ENCODE measurements at places on chromosomes 7 and 10.

GRCh38 chr7:157832006-157832405 is 495.2 kb downstream of the DNAJB6 start:
- DNase-seq: no peak

GRCh38 chr10:5563991-5564536 is 39.3 kb downstream of the CALML3 start:
- DNase-seq: no peak

DNA sequence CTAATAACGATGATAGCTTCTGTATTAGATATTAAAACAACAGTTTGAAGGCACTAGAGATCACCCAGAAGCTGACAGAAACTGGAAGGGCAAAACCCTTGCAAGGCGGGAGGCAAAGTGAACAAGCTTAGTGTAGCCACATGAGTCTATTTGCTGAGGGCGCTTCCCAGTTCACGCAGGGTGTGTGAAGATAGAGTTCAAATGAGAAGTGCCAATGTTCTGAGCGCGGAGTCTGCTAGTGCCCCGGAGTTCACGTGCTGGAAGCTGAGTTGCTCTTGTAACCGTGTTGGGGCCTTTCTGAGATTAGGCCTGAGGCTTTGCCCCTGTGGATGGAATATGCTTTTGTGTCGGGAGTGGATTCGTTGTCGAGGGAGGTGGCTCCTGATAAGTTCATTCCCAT is 16.6 kb upstream of the GTPBP4 start:
- DNase-seq: peak; percentile 31

GRCh38 chr10:36448760-36449691 is 676.4 kb upstream of the ANKRD30A start:
- DNase-seq: no peak

GRCh38 chr7:30196408-30196807 is 61.6 kb downstream of the MTURN start:
- DNase-seq: no peak

DNA sequence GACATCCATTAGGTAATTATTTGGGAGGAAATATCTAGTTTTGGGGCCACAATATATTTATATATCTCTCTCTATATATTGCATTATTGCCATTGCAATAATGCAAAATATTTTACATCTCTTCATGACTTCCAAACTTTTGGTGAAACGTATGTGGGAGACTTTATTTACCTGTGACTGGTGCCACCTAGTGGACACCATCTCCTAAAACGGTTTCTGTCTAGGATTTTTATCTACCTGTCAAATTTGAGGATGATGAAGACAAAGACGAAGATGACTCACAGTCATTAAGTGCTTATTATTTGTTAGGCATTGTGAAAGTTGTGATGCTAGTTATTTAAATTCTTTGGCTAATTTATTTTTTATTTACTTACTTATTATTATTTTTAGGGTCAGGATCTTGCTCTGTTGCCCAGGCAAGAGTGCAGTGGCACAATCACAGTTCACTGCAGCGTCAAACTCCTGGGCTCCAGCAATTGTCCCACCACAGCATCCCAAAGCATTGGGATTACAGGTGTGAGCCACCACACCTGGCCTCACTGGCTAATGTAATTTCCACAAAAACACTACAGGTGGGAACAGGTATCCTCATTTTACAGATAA is 18.7 kb upstream of the CBLL1 start:
- peak; percentile 51 for DNase-seq

DNA sequence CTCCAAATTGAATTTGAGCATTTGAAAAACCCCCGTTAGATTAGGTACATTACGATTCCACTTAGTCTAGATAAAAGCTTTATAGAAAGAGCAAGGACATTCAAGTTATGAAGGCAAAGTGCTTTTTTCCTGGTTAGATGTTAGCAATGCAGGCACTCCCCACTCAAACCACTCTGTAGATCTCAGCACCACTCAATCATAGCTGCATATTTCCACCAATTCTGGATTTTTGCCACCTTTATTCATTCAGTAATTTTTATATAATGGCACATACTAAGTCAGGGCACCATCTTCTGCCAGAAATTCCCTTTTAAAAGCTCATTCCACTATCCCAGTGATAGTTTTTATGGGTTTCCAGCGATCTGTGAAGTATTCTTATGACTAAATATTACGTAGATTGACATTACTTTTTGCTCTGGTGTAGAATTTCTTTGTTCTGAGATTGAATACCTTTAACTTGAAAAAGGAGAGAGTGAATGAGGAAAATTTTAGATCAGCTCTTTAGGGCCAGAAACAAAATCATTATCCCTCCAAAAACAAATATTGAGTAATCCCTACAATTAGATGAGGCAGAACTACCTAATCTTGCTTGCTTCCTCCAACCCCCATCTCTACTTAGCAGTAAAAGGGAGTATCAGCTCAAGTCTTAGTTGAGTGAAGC is 51.6 kb downstream of the RNLS start:
- no peak for DNase-seq

- DNase-seq: no peak
These were observed 178.9 kb downstream of the CCDC71L start for GRCh38 chr7:106482091-106482490.

GRCh38 chr10:90871766-90872647 is at the start of gene RPP30:
Gene RPP30, plus strand, starts transcription at chr10:90871974. Its CDS starts 13 bp downstream, at chr10:90871987.
- peak; percentile 91 for DNase-seq

DNA sequence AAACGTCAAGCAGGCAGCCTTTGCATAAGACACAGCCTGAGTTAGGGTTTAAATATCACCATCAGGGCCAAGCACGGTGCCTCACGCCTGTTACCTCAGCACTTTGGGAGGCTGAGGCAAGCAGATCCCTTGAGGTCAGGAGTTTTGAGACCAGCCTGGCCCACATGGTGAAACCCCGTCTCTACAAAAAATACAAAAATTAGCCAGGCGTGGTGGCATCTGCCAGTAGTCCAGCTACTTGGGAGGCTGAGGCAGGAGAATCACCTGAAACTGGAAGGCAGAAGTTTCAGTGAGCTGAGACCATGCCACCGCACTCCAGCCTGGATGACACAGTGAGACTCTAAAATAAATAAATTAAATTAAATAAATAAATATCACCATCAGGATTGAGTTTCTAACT is 33.0 kb downstream of the SRPK2 start:
- no peak for DNase-seq

DNA sequence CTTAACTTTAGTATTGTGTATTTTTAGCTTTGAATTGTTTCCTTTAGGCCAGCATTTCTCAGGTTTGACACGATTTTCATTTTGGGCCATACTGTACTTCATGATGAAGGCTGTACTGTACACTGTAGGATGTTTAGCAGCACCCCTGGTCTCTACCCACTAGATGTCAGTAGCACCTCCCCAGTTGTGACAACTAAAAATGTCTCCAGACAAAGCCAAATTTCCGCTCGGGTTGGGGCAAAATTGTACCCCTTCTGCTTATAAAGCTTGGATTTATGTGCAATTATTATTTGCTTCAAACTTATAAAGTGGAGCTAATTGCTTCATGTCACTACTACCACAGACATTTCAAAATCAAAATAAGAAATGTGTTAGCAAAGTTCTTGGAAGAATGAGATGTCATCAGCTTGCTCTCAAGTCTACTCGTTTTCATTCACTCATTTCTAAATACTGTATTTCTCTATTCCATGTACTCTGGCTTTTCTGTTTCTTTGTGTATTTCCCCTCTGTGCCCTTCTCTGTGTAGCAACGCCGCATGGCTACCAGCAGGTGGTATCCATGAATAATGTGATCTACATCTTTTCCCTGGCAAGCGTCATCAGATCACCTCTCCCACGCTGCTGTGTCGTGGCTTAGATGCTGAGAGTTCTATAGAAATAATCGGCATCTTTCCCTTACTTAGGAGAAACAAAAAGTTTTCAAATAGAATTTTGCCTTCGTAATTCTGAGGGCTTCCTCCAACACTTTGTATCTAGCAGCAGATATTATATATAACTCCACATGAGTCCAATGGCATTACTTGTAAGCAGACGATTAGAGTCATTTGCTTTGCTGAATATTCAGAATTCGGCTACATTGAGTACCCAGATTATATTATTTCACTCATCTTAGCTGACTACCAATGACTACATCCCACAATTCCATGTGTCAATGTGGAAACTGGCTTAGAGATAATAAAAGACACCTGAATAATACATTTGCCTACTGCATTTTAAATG is 47.8 kb upstream of the CALCR start:
- DNase-seq: no peak

DNA sequence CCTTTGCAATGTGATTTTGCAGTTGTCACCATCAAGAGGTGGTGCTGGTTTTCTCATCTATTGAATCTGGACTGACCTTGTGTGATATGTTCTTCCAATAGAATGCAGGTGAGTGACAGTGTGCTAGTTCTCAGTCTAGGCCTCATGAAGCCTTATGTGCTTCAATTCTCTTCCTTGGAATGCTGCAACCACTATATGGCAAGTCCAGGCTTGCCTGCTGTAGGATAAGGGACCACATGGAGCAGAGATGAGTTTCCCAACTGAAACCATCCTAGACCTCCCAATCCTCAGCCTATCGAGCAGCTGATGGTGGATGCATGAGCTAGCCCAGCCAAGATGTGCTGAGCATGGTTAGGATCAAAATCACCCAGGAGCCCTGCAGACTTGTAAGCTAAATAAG is 32.6 kb upstream of the ARHGAP21 start:
- DNase-seq: no peak

GRCh38 chr7:33806298-33807154 is 98.8 kb upstream of the BMPER start:
- DNase-seq: no peak

DNA sequence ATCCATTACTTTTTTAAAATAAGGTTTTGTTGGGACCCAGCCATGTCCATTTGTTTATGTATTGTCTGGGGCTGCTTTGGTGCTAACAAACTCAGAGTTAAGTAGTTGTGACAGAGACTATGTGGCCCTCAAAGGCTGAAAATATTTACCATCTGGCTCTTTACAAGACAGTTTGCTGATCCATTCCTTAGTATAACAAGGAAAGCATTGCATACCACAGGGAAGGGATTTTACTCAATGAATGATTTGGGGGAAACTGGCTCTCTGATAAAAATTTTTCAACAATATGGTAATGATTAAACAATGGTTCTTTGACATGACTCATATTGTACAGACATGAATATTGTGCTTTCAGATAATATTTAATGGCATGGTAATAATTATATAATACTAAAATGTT is 738.1 kb downstream of the KCNMA1 start:
- DNase-seq: no peak

DNA sequence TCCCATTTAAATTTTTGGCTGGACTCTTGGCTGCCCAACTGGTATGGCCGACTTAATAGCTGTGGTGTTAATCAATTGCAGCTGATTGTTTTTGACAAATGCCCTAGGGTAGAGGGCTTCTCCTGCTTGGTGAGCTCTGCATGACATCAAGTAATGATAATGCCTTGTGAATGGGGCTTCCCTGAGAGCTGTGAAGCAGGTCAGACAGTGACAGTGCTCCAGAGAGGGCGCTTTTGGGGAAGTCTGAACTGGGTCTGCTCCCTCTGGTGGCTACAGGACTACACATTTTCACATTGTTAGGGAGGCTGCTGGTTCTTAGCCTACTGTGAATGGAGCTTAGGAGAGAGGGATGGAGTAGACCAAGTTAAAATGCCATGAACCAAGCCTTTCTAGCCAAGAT is 98.8 kb downstream of the SDK1 start:
- DNase-seq: peak; percentile 61
